ENCODE measurements at places on chromosomes 5 and 9.

DNA sequence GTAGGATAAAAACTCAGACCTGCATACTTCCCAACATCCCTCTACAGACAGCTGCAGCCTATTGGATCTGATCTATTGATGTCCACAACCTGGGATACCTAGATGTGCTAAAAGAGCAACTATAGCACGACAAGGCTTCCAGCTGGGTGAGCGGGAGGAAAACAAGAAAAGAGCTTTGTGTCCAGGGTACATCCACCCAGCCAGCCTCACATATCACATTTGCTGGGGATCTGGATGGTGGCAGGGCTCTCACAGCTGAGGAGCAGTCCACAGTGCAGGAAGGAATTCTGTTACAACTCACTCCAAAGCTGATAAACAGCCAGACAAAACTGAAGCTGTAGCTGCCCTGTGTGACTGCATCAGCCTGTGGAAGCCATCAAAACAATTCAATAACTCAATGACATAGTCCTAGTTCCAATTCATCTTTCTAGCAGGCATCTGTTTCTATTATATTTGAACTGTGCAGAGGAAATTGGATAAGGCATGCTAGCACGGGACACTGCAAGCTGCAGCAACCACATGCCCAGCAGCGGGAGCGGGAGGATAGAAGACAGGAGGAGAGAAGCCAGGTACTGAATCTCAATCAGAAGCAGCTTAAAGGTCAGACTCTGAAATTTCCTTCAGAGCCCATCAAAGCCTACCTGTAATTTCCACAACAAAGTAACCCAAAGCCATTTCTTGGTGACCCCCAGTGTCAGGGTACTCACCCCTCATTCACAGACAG lies 45.0 kb downstream of the MED10 start:
- DNase-seq: no peak

DNA sequence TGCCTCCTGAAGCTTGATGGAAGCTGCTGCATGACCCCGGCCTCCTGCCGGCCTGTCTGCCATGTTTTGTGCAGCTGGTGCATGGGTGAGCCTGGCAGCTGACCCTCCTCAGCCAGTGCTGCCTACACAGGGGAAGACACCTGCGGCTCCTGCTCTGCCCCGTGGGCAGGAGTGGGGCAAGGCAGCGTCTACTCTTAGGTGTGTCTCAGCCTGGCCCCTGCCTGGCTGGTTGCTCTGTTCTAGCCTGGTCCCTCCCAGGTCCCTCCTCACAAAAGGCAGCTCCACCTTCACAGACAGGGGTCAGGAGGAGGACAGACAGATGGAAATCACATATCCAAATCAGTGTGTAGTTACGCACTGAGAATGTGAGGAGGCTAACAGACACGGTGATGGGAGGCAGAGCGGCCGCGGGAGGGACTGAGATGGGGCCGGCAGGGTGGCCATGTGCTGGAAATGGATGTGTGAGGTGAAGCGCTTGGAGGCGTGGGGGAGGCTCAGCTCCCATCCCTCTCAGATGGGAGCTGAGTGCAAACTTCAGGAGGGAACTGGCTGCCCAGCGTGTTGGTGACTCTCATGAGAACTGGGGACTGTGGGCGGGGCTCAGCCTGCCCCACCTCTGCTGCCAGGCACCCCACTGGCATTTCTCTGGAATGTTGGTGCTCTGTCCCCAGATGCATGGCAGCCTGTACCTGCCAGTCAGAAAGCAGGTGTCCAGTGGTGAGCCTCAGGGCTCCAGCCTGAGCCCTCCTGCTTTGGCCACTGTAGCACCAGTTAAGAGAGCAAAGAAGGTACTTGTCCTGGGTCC lies 43.4 kb downstream of the PPARGC1B start:
- no peak for DNase-seq

GRCh38 chr5:107464416-107464815 lies 206.3 kb downstream of the EFNA5 start:
- no peak for DNase-seq

DNA sequence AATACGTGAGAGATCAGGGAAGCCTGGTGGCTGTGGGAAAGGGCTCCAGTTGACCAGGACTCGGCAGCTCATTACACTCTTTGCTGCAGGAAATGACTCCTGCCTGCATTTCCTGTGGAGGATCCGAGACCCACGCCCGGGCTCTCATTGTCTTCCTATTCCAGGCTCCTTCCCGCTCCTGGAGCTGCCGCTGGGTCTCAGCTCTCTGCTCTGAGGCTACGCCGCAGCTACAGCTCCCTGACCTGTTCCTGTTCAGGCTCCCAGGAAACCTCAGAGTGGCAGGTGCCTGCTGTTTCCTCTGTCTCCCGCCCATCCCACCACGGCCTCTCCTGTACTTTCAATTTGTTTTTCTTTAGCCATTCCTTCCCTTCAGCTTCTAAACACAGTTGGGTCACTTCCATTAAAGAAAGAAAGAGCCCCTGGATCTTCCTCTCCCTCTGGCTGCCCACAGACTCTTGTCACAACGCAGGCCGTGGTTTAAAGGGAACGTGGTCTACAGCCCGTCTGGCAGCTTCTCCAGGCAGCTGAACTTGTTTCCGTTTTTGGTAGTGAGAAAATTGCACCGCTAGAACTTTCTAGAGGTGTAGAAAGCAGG lies 71.5 kb downstream of the IL6ST start:
- no peak for DNase-seq

DNA sequence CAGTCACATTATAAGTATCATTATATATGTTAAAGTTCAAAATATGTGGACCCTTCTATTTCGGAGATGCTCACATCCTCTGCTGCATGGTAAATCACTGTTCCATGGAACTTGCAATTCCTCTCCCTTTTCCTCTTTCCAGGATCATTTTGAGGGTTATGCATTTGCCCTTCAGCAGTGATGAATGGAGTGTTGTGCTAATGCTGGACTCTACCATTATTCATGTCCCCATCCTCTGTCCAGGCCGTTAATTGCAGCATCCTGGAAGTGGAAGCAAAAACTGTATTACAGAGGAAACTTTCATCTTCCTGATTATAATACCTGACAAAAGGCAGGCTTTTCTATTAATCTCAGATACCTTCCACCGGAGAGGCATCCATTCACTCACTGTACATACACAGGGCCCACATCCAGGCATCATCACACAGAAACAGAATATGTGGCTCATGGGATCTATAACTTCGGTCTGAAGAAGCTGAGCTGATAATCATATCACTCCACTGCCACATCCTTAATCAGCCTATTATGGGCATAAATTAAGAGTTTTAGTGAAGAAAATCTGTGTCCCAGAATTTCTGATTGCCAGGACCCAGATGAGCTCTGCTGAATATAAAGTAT lies 65.0 kb upstream of the ACO1 start:
- DNase-seq: no peak

DNA sequence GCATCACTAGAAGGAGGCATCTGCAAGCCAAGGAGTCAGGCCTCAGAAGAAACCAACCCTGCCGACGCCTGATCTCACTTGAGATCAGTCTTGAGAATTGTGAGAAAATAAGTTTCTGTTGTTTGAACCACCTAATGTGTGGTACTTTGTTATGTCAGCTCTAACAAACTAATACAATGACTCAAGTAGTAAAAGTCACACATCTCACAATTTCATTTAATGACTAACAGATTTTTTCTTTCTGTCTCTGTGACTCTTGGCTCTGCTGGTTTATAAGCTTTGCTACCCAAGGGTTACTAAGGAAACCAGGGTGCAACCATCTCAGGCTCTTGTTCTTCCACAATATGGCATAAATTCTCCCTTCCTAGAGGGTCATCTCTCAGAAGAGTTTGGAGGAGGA lies 315.8 kb upstream of the GRAMD2B start:
- DNase-seq: no peak

DNA sequence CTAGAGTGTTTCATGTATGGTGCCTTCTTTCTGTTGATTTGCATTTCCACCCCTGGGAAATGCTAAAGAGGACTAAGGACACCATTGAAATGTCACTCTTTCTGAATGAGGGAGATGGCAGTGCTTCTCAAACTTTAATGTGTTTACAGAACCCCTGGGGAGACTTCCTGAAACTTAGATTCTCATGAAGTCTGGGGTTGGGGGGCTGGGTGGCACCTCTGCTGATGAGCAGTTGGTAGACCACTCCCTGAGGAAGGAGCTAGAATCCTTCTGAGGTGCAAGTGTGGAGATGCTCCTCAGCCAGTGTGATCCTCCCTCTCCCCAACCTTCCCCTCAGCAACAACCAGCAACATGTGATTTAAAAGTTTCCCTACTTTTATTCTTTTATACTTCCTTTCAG lies 546.8 kb downstream of the LRRC70 start:
- no peak for DNase-seq

DNA sequence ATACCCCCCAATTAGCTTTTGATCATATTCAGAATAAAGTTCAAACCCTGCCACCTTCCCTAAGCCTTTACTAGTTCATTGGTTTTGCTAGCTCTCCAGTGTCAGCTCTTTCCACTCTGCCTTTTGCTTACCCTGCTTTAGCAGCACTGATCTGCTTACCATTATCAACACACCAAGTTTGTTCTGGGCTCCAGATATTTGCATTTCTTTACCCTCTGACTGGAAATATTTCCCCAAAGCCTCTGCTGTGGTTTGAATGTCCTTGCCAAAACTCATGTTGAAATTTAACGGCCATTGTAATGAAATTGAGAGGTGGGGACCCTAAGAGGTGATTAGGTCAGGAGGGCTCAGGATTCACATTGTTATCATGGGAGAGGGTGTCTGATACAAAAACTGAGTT lies 99.5 kb downstream of the GCNT1 start:
- DNase-seq: no peak

GRCh38 chr5:132265336-132266030 lies 8.0 kb downstream of the PDLIM4 start:
- no peak for DNase-seq

- DNase-seq: no peak
Measured at GRCh38 chr9:80790764-80791163, 898.6 kb downstream of the TLE1 start.

DNA sequence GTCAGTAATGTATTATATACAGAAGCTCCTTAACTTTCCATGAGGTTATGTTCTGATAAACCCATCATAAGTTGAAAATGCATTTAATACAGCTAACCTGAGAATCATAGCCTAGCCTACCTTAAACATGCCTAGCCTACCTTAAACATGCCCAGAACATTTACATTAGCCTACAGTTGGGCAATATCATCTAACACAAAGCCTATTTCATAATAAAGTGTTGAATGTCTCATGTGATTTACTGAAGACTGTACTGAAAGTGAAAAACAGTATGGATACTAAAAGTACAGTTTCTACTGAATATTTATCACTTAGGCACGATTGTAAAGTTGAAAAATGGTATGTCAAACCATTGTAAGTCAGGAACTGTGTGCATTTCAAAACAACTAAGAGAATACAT lies 1.6 kb downstream of the GM2A start:
- DNase-seq: no peak

DNA sequence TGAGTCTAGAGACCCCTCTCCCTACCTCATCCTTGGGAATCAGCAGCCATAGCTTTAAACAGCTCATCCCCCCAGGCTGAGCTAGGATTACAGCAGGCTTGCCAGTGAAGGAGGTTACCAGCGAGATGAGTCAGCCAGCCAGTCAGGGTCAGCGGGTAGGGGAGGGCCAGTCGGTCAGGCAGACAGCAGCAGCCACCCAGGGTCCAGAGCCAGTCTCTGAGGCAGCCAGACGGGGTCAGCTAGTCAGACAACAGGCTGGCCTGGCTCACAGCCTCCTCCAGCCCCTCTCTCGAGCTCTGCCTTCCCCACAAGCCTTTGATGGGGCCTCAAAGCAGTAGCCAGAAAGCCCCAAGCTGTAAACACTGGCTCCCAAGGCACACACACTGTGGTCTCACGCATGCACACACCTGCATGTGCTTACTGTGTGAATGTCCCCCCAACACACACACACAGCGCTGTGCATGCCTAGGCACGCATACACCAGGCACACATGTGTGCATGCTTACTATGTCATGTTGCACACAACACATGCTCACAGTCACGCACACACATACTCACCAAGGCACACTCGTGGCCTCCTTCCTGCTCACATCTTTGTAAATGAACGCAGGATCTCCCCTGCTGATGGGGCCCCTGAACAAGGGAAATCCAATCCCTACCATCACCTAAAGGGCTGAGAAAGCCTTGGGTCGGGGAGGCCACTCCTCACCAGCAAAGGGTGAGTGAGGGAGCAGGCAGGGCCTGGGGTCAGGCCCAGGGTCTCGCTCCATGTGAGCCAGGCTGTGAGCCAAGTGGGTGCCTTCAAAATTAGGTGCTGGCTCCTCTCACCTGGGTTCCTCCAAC lies 28.2 kb upstream of the CPLX2 start:
- DNase-seq: no peak

- peak; percentile 42 for DNase-seq
Measured at GRCh38 chr5:148730942-148731898, 76.9 kb upstream of the HTR4 start.

GRCh38 chr9:15244001-15244441 lies 63.0 kb downstream of the TTC39B start:
- DNase-seq: no peak

DNA sequence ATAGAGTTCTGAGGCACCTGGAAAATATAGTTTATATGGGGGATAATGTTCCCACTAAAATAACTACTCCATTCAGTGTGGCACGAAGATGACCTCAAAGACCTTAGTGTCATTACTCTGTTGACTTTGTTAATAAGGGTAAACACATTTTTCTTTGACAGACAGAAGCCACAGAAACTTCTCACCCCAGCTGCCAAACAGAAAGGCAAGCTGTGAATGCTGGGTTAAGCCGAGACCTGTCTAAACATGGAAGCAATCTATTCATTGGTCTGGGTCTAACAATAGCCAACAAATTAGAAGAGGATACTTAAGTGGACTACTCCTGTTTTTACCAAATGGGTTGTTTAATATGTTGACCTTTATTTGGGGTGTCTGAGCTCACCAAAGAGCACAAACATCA lies 171.4 kb downstream of the TLE1 start:
- no peak for DNase-seq

DNA sequence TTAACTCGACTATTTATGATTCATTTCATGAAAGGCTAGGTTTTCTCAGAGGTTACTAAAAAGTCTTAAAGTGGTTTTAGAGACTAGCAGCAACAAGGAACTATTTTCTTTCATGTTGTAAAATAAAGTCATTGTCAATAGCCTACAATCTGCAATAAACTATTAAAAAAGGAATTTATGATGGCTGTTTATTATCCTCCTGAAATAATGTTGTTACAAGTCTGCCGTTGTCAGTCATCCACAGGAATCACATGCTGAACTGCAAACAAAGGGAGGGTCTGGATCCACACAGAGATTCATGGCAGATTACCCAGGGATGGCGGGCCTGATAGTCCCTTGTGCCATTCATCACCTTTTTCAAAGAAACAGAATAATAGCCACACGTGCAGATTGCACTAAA lies 49.2 kb downstream of the TMEM174 start:
- no peak for DNase-seq

GRCh38 chr5:132100672-132101261 lies 27.2 kb downstream of the CSF2 start:
- no peak for DNase-seq

DNA sequence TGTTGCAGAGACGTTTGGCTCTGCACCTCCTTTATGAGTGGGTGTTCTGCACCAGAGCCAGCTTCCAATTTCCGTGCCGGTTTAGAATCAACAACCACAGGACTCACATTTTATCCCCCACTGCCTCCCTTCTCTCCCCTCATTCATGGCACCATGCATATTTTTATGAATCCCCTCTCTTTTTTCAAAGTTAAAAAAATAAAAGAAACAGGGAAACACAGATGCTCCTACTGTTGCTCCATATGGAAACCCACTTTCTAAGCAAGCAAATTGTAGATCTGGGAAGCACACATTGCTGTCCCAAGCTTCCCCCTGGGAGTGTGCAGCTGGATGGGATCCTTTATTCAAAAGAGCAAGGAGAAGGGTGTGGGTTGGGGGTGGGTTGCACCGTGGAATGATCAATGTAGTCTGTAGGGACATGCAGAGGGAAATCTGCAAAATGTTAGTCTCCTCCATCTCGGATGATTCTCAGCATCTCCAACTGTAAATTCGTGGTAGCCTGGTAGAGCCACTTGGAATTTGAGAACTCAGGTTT lies 410.0 kb upstream of the ADAMTSL1 start:
- no peak for DNase-seq

Measured in activated CD8-positive, alpha-beta memory T cell treated with anti-CD3 and anti-CD28 coated beads for 4 hours (primary cell).